ENCODE measurements at places on chromosomes 11 and 22.

DNA sequence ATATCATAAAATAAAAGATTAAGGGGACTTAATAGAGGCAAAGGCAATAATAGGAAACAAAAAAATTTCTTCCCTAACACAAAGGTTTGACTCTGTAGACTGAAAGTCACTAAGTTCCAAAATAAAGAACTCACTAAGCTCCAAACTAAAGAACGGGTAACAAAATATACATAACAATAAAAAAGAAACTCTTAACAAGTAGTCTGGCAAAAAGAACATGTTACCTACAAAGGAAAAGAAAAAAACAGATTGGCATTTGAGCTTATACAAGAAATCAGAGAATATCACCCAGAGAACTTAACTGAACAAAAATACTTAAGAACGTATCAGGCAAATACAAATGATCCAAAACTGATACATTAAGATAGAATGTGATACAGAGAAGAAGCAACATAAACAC lies 7.5 kb downstream of the ARHGAP32 start:
- DNase-seq: no peak

DNA sequence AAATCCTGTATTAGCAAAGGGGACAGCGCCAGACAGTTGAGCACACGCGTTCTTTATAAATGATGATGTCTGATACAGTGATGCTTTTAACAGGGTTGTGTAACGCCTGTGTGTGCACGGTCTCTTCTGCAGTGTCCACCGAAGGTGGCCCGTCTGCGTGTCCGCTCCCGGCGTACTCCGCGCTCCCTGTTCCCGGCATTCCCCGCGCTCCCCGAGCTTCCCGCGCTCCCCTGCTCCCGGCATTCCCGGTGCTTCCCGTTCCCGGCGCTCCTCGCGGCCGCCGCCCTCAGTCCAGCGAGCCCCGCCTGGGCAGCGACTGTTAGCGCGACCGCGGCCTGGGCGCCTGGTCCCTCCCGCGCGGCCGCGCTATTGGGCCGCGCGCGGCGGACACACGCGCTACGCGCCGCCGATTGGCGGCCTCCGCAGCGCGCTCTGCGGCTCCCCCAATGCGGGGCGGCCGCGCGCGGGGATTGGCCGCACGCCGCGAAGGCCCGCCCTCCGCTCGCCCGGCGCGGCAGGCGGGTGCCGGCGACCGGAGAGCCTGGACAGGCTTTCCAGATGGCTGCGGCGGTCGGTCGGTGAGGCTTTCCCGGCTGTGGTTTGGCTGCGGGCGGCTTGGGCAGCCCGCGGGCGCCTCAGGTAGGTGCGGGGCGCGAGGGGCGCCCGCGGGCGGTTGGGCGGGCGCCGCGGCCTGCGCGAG lies at the start of gene DGCR8:
Gene DGCR8 (plus strand): TSS at position 497 of the 700 bp plus-strand sequence. CDS start 5,723 bp downstream, outside the sequence.
- DNase-seq: peak; percentile 71

- no peak for DNase-seq
These were observed 119.0 kb downstream of the CADM1 start for GRCh38 chr11:115385226-115385625.

GRCh38 chr22:20111045-20111688 lies 4.7 kb upstream of the RANBP1 start:
- DNase-seq: peak; percentile 60

DNA sequence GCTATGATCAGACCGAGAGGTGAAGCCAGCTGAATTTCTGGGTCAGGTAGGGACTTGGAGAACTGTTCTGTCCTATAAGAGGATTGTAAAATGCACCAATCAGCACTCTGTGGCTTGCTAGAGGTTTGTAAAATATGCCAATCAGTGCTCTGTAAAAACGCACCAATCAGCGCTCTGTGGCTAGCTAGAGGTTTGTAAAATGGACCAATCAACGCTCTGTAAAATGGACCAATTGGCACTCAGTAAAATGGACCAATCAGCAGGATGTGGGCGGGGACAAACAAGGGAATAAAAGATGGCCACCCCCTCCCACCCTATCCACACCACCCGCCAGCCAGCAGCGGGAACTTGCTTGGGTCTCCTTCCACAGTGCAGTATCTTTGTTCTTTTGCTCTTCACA lies 6.4 kb upstream of the SEC14L4 start:
- no peak for DNase-seq

Data from stimulated activated CD8-positive, alpha-beta memory T cell treated with anti-CD3 and anti-CD28 coated beads, Interleukin-4, amount 100 ng/mL, for 48 hours (primary cell).